ENCODE measurements at places on chromosomes 6 and 20. TPM values are rescaled to one million over a fixed set of nuclear protein-coding genes. Genes with fewer than 3 reads are reported as not detected.

DNA sequence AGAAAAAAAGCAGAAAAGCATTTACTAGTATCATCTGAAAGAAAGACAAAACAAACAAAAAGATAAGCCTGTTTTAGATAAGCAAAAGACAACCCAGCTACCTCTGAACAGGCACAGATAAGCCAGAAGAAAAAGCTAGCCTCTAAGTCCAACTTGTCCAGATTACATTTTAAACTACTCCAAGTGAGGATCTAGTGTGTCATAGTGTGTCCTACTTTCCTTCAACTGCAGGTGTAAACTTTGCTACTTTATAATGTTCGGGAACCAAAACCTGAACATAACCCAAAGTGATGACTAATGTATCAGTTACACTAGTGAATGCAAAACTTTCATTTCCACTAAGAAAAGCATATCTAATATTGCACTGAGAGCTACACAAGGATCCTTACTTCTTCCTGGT is 19.5 kb downstream of the ADNP start:
- no peak for DNase-seq

DNA sequence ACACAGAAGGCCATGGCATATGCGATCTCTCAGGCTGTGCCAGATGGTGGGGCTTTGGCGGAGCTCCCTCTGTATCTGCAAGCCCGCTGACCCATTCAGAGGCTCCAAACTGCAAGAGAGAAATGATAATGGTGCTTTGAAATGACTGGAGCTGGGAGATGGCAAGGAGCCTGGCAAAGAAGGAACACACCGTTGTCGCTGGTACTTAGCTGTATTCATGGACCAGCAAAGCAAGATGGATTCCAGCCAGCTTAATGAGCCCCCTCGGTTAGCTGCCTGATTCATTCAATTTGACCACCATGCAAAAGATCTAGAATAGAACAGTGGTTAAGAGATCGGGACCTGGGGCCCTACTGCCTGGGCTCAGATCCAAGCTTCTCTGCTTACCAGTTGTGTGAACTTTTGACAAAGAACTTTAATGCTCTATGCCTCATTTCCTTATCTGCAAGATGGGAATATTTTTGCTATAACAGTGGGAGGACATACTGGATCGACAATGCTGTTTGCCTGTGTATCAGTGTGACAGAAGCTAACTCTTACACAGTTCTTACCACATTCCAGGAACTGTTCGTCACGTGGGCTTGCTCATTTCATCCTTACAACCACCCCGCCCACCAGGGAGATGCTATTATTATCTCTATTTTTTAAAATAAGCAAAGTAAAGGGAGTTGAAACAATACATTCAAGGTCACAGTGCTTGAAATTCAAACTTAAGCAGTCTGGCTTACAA is 317.8 kb upstream of the SULF2 start:
- no peak for DNase-seq

DNA sequence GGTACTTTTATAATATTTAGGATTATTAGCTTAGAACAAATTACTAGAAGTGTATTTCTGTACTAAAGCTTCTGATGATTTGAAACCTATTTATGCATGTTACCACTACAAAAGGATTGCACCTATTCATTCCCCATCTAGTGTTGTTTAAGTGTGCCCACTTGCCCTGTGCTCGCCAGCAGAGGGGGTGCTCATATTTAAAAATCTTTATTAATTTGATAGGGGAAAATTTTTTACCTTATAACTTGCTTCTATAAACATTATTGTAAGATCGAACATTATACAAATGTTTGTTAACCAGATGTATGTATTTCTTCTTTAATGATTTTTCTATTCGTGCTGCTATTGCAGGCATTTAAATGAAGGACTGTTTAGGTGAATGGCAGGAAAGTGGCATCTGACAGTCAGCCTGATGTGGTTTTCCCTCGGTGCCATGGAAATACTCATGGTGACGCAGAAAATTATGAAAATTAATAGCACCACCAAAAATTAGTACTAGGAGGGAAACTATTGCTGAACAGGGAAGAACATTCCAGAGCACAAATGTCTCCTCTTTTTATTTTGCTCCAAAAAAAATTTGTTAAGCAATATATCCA is 44.1 kb upstream of the FNDC1 start:
- DNase-seq: no peak

ELOVL5 gene
- 16.7 TPM for total RNA-seq

MLN gene
- total RNA-seq: not detected

WFDC13 gene
- total RNA-seq: not detected

- no peak for DNase-seq
Observed at GRCh38 chr6:168844821-168845609, 404.0 kb downstream of the SMOC2 start.

DNA sequence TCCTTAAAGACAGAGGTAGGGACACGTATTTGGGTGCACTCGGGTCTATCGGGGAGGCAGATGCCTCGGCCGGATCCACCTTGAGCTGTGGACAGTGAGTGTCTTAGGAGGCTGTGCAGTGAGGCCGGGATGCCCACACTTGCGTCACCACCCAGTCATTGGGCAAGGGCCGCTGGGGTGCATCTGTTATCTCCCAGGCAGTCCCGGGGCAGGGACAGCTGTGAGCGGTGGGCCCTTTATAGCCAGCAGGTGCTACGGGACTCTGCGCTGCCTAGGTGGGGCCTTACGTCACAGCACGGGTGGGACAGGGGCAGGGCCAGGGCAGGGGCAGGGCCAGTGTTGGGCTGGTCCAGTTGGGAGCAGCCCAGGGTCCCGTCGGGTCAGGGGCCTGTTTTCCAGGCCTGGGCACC is 689 bp upstream of the COL20A1 start:
- DNase-seq: no peak

- no peak for DNase-seq
Observed at GRCh38 chr6:27897580-27898206, 14.5 kb downstream of the OR2B2 start.

GRCh38 chr6:115630424-115631024 is 430.2 kb downstream of the FRK start:
- no peak for DNase-seq

GRCh38 chr6:31908791-31909190 is 6.9 kb upstream of the ZBTB12 start:
- no peak for DNase-seq

GRCh38 chr20:38286586-38287531 is 17.1 kb upstream of the BPI start:
- no peak for DNase-seq

DNA sequence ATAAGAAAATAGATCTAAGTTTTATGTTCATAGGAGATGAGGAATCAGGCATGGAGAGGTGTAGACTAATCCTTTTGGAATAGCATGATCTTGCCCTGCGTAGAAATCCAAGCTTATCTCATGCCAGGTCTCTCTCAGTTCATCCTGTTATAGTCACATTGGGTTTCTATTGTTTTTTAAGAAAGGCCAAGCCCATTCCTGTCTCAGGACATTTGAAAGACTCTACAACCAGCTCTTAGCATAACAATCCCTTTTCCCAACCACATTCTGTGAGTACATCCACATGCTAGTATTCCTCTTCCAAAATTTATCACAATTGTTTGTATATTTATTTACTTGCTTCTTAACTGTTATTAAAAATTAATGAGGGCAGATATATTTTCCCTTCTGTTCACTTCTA is 130.3 kb downstream of the MMUT start:
- DNase-seq: no peak

ECT2L gene
- total RNA-seq: not detected

GRCh38 chr6:124747349-124747748 is 214.9 kb upstream of the RNF217 start:
- no peak for DNase-seq

- no peak for DNase-seq
Observed at GRCh38 chr6:63808576-63808975, 173.0 kb downstream of the PHF3 start.

GRCh38 chr6:133241086-133241900 is at the start of gene EYA4:
Gene EYA4, plus strand, starts transcription at chr6:133241357. Its CDS starts 33,424 bp downstream, at chr6:133274781.
- no peak for DNase-seq

- DNase-seq: no peak
Observed at GRCh38 chr6:26331218-26332073, 33.6 kb upstream of the BTN3A2 start.

PPIL1 gene
- total RNA-seq: 11.1 TPM

- no peak for DNase-seq
Observed at GRCh38 chr20:44659931-44660330, 8.4 kb upstream of the ADA start.

ANGPT4 gene
- 0.03 TPM for total RNA-seq

DNA sequence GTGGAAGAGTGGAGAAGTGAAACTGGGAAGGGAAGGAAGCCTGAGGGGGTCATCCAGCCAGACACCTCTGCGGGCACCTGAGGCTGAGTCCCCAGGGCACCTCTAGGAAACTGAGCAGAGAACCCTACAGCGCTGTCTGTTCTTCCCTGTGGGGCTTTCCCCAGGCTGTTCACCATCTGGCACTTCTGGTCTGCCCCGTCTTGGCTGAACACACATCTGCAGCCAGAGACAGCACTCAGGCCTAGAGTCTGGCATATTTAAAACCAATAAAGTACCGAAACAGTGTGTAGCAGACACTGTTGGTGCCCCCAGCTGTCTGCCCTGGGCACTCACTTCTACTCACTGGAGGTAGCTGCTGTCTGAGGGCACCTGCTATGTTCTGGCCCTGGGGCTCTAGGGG is 9.4 kb upstream of the ARFGEF2 start:
- DNase-seq: no peak

GRCh38 chr6:154520280-154520679 is 9.8 kb upstream of the CNKSR3 start:
- no peak for DNase-seq

DNA sequence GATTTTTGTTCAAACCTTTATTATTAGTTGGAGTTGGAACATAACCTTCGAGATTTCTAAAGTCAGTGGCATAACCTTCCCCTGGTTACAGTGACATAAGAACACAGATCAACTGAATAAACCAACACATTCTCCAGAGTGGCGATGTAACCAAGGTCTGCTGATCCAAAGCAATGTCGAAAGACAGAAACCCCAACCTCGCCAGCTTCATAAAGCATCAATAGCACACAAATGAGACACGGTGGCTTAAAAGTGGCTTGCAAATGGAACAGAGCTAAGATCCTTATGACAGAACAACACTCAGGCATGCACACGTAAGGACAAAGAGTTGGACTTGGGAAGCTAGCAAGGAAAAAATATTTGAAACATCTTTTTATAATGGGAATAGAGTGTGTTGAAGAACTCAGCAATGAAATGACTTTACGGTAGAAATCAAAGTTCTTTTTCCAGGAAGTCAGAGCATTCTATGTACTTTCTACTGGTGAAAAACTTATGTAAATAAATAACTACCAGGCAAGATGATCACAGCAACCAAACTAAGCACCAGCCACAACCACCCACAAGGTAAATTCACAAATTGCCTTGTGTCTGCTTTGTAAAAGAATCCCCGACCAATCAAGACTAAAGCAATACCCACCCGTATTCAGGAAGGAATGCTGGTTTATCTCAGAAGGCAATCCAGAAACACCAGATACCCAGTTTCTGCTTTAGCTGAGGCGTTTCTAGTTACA is 61.0 kb upstream of the NHSL1 start:
- DNase-seq: no peak

- no peak for DNase-seq
Observed at GRCh38 chr6:128112494-128112893, 211.6 kb upstream of the THEMIS start.

DNA sequence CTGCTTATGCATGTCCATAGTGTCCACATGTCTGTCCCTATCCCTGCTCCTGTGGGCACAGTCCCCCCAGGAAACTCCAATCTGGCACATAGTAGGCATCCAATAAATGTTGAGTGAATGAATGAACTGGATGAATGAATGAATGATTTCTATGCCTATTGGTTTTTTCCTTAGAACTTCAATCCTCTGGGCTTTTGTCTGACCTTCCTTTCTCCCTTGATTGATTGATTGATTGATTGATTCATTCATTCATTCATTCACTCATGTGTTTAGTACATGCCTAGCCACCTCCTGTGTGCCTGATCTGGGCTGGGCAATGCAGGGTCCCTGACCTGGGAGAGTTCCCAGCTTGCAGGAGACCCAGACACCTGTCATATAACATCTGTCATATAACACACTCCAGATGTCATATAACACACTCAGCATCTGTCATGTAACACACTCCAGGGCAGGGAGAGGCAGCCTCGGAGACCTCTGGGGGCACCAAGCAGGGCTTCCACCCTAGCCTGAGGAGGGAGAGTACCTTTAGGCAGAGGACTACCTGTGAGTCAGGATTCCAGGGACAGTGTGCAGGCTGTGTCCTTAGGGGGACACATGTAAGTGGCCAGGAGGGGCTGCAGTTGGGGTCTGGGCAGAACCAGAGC is 17.9 kb downstream of the VSTM2L start:
- DNase-seq: no peak

SLC23A2 gene
- 9.1 TPM for total RNA-seq

POM121L2 gene
- total RNA-seq: not detected

GRCh38 chr6:70208235-70208790 is 94.6 kb downstream of the COL9A1 start:
- DNase-seq: no peak

- DNase-seq: no peak
Observed at GRCh38 chr20:19828232-19828631, 70.2 kb downstream of the RIN2 start.

MEP1A gene
- 0.38 TPM for total RNA-seq

- DNase-seq: no peak
Observed at GRCh38 chr20:42319252-42320013, 701.3 kb upstream of the CHD6 start.

GRCh38 chr6:74851596-74851995 is 354.3 kb downstream of the COL12A1 start:
- no peak for DNase-seq

- no peak for DNase-seq
Observed at GRCh38 chr20:13105864-13106457, 97.2 kb downstream of the SPTLC3 start.

GABRR1 gene
- not detected for total RNA-seq

DNA sequence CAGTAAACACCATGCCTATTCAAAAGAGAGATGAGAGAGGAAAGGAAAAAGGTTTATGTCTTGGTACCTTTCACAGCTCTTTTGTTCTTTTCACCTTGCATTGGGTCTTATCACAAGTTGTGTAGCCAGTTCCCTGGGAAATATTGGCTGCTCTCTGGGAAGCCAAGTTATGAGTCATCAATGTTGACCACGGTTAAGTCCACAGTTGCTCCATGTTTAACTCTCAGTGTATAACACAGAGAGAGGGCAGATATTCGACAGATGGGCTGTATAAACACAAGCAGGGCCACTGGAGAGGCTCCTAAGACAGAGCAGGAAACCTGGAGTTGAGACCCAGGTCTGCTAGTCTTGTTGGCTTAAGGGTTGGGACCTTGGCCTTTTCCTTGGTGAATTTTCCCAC is 718.6 kb downstream of the QKI start:
- DNase-seq: no peak

- DNase-seq: peak; percentile 5
Observed at GRCh38 chr6:169813969-169814368, 62.5 kb downstream of the ERMARD start.

GRCh38 chr6:8243475-8243874 is 141.1 kb upstream of the EEF1E1 start:
- DNase-seq: no peak

HLA-G gene
- 0.28 TPM for total RNA-seq

- no peak for DNase-seq
Observed at GRCh38 chr6:142726616-142727015, 218.4 kb downstream of the HIVEP2 start.

WFDC8 gene
- total RNA-seq: not detected

FAM184A gene
- 2.7 TPM for total RNA-seq
